Stimulated activated naive CD4-positive, alpha-beta T cell (primary cell): ENCODE measurements at places on chromosomes 12 and 14.

DNA sequence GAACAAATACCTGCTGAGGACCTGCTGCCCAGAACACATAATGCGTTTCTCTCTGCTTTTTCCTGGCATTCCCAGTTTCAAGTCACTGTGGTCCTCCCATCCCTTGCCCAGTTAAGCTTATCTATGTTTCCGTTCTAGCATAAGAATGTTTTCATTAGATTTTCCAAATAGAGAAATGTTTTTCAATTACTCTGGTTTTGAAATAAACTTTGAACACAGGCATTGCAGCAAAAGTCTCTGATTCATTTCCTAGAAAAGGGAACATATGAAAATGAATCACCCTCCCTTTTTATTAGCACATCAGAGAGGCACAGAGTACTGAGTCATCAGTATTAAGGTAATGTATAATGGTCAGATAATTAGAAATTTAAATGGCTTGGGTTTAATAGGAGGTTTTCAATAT lies 201.1 kb upstream of the TMEM260 start:
- DNase-seq: no peak

DNA sequence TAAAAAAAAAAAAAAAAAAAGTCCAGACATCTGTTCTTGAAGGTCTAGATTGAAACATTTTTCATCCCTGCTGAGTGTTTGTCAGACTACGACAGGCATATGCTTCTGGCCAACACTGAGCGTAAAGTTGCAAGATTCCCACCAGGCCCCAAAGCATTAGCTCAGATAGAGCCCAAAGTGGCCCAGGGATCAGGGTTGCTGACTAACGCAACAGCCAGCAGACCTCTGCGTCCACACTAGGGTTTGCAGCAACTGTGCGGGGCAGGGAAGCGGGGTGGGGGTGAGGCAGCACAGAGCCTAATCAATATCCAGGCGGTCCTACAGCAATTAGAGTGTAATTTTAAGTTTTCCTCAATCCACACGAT lies 55.7 kb downstream of the SSH1 start:
- DNase-seq: no peak

DNA sequence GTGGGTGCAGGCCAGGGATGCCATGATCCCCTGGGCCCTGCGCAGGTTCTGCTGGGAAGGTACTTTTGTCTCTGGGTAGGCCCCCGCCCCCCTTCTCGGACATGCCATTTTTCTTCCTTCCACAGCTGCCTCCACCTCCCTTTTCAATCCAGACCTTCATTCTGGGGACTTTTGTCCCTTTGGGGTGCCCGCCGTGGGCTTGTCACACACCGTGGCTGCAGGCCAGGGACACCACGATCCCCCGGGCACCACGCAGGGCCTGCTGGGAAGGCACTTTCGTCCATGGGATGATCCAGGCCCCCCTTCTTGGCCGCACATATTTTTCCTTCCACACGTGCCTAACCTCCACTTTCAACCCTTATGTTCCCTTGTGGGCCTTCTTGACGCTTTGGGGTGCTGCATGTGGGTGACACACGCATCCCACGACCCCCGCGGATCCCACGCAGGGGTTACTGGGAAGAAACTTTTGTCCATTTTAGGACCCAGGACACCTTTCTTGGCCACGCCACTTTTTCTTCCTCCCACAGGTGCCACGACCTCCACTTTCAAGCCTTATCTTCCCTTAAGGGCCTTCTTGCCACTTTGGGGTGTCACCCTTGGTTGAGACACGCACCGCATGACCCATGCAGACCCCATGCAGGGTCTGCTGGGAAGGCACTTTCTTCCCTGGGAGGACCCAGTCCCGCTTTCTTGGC lies 272.5 kb downstream of the ALG10 start:
- DNase-seq: no peak

- DNase-seq: no peak
Observed at GRCh38 chr12:130203151-130203550, 40.9 kb downstream of the FZD10 start.

GRCh38 chr12:106358396-106359241 lies 1.1 kb downstream of the POLR3B start:
- DNase-seq: no peak

GRCh38 chr14:105335735-105336476 lies 21.4 kb downstream of the PACS2 start:
- no peak for DNase-seq

DNA sequence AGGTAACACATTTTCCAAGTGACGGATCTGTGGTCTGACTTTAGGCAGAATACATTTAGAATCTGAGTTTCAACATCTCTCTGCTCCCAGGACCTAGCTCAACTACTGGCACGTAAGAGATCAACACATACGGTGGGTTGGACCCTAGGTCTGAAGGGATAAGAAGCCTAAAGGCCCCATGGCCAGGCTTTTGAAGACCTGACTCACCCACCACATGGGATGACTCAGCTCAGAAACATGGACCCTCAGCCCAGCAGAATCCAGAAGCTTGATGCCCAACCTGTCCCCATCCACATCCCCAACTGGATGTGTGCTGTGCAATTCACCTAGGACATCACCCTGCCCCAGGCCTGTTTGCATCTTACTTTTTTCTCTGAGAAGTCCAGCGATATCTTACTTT lies 770.2 kb downstream of the BCL11B start:
- DNase-seq: no peak

DNA sequence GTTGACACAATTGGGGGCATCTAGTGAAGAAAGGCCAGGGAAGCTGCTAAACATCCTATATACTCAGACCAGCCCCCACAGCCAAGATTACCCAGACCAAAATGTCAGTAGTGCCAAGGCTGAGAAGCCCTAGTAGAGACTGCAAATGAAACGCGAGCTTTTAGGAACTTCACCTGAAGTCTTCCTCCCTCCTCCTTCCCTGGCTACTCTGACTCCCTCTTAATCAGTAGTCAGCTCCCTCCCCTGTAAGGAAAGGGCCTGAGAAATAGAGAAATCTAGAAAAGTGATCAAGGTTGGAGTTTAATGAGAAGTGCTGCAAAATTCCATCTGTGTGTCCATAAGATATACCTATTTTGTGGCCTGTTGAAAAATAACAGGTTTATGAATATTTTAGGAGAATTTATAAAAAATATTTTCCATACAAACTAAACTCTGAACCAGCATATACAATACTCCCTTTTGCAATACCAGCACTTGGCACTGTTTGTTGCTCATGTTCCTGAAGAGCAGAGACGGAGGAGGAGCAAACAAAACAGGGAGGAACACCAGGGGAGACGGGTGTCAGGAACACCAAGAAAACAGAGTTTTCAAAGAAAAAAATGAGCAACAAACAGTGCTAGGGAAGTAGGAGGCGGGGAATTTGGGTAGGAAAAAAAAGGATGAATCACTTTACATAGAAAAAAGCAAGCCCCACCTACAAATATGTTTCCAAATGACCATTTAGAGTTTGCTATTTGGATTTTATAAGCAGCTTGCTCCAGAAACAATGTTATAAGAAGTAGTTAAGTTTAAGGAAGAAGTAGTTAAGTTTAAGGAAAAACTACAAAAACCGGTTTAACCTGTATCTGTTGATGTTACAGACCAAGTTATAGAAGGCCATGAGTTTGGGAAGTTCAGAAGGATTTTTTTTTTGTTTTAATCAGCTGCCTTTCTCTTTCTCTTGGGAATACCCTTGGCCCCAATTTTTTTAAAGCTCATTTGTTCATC lies 282.1 kb upstream of the GRIP1 start:
- DNase-seq: no peak

GRCh38 chr12:29547151-29547632 lies 49.7 kb upstream of the OVCH1 start:
- no peak for DNase-seq

DNA sequence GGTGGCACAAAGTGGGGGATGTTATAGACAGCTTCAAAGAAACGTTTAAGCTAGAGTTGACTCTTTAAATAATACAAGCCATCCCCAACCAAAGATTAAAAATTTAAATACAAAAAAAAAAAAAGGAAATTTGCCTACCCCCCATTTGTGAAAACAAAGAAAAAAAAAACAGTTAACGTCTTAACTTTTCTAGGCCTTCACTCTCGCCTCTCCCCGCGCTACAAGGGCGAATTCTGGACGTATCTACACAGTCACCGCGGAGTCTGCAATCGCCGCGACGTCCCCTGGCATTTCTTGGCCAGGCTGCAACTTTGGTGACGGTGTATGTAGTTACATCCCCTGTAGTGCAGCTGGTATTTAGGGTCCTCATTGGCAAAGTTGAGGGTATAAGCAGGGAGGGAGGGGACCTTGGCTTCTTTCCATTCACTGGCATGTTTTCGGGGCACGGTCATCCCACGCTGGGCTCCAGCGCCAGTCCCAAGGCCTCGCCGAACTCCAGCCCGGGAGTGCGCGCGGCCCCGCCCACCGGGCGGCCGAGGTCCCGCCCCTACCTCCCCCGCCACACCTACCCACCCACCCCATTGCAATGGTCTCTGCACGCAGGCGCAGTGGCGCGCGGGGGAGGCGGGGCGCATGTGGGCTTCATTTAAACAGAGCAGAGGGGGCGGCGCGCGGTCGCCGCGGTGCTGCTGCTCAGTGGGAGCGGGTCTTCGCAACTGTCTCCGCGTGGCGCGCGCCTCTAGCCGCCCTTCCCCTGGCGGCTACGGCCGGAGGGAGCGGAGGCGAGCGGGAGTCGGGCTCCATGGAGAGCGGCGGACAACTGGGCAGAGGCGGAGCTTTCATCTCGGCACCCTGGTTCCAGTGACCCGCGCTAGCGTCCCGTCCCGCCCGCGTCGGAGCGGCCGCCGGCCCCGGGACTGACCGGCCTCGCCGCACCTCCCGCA lies at the start of gene NUDT4:
Gene NUDT4 (plus strand): TSS at position 674 of the 944 bp plus-strand sequence. CDS start 398 bp downstream, outside the sequence.
- peak; percentile 97 for DNase-seq

DNA sequence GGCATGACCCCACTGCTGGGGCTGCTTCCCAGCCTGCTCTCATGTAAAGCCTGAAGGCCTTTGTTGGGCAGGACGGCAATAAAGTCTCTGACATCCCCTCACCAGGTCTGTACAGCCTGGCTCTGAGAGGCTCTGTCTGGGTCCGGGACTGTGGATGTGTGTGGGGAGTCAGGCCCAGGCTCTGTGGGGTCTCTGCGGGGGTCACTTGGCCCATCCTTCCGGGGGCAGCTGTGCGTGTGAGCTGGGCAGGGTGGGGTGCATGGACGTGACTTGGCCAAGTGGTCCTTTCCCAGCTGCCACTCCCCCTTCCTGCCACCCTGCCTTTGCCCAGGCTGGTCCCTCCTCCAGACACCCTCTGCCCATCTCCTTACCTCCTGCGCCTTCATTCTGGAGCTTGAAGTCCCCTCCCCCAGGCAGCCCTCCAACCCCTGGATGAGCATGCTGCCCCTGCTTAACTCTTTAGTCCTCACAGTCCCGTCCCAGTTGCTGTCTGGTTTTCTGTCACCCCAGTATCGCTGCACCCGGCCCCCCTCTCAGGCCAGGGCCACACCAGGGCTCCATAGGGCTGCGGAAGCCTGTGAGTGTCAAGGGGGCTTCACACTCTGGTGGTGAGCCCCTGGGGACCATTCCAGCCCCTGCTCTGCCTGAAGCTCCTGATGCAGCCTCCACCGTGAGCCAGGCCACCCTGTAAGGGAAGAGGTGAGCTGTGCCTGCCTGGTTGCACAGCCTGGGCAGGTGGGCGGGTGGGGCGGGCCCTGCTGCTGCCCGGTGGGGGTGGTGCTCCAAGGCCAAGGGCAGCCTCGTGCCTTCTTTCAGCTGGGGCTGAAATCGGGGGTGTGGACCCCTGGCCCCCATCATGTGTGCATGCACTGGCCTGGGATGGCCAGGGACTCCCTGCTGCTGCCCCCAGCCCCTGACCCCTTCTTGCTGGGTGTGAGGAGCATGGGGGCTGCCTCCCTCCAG lies 25.5 kb upstream of the KIF26A start:
- no peak for DNase-seq

DNA sequence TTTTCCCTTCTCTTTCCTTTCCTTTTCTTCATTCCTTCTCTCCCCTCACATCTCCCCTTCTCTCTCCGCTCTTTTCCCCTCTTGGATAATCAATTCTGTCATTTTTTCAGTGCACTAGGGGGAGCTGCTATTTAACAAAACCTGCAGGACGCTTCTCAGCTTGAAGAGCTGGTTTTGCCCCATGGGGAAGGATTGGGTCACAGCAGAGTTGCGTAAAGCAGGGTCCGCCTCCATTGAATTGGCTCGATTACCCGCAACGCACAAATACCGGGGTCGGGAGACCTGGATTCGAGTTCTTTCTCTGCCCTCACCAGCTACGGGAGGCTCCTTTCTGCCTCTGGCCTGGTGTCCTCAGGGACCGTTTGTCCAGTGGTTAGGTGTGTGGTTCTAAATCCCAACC lies 42.1 kb upstream of the CHGA start:
- no peak for DNase-seq

DNA sequence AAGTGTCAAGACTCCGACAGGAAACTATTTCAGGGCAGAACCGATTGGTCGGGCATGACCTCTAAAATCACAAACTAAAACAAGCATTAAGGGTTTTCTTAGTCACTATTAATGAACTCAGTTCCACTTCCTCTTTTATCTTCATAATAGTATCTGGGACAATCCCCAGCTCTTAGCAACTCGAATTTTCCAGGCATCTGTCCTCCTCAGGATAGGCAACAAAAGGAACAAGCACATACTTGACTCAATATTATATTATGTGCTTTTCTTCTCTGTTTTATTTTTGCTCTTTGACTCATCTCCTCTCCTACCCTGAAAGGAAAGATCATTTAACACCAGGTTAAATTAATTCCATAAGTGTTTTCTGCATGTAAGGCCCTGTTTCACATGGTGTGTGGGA lies 638.3 kb upstream of the TBX3 start:
- no peak for DNase-seq

DNA sequence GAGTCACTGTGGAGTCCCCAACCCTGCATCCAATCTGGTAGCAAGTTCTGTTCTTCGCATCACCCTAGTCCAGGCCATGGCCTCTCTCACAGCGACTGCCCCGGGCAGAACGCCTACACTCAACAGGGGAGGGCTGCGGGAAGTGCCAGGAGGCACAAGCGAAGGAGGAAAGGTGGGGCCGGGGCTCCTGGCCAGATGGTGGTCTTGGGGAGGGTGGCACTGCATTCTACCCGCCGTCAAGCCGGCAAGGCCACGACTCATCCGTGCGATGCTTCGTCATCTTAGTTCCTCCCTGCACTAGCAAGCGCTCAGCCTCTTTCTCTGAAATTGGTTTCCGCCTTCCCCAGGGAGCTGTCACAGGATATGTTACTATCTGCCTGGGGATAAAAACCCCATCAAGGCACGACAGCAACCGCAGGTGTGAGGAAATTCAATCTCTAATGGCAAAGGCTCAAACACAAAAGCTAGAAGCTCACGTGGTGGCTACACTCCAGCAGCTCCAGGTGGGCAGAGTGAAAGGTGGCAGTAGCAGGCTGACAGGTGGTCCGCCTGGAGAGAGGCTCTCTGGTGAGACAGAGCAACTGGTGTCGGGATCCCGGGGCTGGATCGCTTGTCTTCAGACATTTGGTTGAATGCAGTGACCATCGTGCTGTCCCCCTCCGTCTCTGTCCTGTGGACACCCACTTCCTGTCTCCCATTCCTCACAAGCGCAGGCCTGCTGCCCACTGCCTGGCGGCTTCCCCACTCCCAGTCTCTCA lies 34.1 kb downstream of the ACADS start:
- DNase-seq: no peak
